ENCODE measurements at places on chromosomes 3 and 15.

GRCh38 chr3:72143966-72144717 lies 359.2 kb upstream of the PROK2 start:
- no peak for DNase-seq

DNA sequence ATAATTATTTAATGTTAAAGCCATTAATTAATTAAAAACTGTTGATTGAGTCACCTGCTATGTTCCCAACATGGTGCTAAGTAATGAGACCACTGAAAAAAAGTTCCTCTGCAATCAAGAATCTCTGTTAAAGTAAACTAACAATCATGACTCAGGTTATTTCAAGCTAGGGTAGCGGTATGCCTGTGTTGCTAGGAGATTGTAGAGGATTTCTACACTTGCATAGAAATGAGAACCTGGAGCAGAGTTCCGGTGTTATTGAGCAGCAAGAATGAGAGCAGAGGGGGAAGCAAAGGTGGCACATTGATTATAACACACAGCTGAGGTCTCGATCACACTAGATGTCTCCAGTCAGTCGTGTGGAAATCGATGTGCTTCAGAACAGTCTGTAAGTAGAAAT lies 41.4 kb downstream of the C3orf85 start:
- no peak for DNase-seq

GRCh38 chr3:48951764-48952163 lies 33.1 kb downstream of the ARIH2 start:
- no peak for DNase-seq

- DNase-seq: no peak
These were observed 569.3 kb downstream of the NAALADL2 start for GRCh38 chr3:175428466-175428865.

DNA sequence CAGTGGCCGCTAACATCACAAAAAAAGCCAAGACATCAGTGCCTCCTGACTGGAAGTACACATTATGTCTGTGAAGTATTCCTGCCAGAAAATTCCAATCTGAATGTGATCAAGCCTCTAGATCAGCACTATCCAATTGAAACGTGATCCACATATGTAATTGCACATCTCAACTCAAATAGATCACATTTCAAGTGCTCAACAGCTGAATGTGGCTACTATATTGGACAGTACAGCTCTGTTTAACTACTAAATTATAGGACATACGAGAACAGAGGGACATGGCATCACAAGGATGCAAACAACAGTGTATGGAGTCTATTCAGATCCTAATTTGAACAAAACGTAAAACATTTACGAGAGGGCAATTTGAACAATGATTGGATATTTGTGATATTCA lies 542 bp upstream of the UBAP1L start:
- no peak for DNase-seq

DNA sequence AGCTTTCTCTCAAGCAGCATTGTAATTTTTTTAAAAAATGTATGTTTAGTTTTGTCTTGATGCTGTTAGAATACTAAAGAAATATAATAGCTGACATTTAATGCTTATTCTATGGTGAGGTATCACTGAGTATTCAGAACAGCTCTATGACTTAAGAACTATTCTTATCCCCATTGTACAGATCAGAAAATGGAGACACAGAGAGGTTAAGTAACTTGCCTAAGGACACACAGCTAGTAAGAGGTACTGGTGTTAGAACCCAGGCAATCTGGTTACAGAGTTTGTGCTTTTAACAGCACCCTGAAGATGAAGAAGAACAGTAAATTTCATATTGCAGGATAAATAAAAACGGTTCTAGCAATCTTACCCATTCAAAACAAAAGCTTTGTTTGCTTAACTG lies 15.5 kb downstream of the PLA2G4D start:
- DNase-seq: no peak

GRCh38 chr3:131806736-131807135 lies 228.1 kb downstream of the CPNE4 start:
- no peak for DNase-seq

DNA sequence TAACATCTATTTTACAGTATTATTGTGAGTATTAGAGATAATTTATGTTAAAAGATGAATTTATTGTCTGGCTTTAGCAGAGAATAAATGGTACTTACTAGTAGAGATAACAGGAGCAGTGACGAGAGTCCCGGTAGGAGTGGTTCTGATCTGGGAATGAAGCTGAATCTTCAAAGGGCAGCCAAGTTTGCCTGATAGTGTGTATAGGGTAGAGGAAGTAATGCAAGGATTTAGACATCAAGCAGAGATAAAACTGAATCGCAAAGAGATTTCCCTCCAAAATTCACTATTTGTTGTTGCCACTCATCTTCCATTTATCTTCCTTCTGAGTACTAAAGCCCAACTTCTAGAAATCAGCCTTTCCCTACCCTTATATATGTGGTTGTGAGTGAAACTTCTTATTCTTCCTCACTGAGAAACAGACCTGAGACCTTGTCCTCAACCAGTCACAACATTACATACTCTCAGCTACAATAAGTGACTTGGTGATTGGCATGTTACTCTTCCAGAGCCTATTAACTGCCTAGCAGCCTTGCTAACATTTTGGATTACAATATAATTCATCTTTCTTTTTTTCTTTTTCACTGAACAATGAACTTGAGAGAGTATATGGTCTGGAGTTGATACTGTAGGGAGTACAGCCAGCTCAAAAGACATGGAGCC lies 692.7 kb upstream of the ZNF385D start:
- no peak for DNase-seq

- DNase-seq: no peak
These were observed 10.3 kb downstream of the USF3 start for GRCh38 chr3:113685956-113686721.

- no peak for DNase-seq
These were observed 1.6 kb upstream of the PLCL2 start for GRCh38 chr3:16883057-16883722.

- no peak for DNase-seq
These were observed 1.3 kb downstream of the NEIL1 start for GRCh38 chr15:75348034-75348561.

DNA sequence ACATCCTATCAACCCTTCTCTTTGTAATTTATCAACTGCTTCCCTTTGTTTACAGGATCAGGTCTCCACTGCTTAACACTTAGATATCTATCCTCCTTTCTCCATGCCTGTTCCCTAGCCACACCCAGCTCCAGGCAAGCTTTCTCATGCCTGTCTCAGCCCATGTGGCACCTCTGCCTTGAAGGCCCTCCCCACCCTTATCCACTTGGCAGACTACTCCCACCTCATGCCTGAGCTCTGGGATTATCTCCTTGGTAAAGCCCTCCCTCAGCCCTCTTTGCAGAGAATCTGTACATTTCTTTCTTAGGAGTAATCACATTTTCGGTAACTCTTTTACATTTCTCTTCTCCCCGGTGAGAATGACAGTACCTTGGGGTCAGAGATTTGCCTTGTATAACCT lies 96.0 kb downstream of the ATP1B3 start:
- DNase-seq: no peak

GRCh38 chr3:53718462-53718861 lies 127.8 kb downstream of the CHDH start:
- no peak for DNase-seq
